ENCODE measurements at places on chromosomes 3 and 15.
A peak's percentile ranks its signal among the peaks of the same experiment; 100 is the strongest.

- DNase-seq = no peak
These were observed 6.2 kb downstream of the IREB2 start for GRCh38 chr15:78444255-78444654.

DNA sequence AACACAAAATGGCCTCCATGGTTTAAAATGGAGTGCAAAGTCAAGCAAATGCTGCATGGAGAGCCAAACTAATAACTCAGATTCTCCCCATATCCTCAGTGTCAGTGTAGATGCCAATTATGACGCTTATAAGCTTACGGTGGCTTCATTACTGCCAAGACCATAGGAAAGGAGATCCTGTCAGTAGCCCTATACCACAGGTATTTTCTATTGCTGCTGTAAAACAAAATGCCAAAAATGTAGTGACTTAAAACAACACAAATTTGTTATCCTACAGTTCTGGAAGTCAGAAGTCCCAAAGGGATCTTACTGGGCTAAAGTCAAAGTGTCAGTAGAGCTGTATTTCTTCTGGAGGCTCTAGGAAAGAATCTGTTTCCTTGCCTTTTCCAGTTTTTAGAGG lies 149.8 kb upstream of the GBE1 start:
- DNase-seq = no peak

GRCh38 chr3:98449606-98450193 lies 13.3 kb upstream of the OR5K1 start:
- DNase-seq = no peak

GRCh38 chr3:40464339-40465110 lies 7.4 kb downstream of the RPL14 start:
- DNase-seq = no peak

DNA sequence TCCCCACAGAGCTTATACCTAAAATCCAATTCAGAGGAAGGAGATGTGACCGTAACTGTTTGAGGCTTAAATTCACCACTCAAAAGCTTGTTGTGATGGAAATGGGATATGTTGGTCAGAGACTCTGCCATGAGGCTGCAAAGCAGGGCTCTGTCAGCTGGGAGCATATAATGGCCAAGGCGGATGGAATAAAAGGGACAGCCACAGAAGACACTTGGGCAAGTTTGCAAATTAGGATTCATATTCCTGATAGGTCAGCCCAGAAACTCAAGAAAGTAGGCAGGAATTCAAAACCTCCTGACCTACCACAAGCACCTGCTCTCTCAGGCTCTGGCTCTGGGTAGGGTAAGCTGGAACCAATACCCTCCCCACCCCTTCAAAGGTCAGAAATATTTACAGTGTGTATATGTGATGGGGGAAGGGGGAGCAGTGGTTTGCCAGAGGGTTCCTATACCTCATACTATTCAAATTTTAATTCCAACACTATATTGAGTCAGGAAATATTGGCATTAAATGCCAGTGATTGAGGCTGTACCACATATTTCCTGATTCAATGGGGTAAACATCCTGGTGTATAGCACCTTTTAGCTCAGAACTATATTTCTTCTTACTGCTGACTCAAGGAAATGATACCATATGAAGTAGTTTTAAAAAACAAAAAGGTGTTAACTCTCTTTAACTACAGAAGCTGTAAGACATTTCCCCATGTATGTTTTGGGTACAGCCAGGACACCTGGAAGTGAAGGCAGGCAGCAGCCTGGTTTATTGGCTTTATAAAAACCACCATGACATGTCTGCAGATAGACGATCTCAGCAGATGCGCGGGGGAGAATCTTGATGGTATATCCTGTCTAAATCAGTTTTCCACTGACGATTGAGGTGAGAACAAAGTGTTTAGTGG lies 19.2 kb downstream of the FYCO1 start:
- DNase-seq = no peak

GRCh38 chr15:37098468-37099318 lies 1.7 kb downstream of the MEIS2 start:
- DNase-seq = no peak

DNA sequence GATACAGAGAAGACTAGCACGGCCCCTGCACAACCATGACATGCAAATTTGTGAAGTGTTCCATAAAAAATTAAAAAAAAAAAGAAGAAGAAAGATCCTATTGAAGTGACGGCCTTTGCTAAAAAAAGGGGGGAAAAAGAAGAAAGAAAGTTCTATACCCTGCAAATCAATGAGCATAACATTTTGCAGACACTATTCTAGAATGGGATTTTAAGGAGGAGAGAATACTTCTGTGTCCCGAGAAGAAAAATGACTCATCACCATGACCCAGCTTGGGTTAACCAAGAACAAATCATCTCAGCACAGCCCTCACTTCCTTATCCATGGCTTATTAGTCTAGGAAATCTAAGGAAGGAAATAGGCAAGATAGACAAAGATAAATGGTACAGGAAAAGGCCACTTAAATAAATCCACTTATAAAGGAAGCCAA lies 7.4 kb upstream of the SH3BP5 start:
- DNase-seq = no peak

- no peak for DNase-seq
These were observed 44.5 kb downstream of the RPLP1 start for GRCh38 chr15:69497076-69497475.

DNA sequence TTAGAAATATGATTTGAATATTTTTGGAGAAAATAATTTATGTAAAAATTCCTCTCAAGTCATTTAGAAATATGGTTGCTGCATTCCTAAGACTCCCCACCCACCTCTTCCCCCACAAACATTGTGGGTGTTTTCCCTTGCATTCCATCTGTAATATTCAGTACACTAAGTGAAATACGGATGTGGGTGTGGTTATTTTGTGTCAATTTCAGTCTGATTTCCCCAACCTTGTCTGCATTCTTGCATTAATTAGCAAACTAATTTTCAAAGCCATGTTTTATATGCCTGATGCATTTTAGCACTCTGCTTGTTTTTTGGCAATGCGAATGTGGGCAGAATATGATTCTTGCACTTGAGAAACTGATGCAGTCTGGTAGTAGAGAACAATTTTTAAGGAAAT lies 408.3 kb upstream of the RGMA start:
- no peak for DNase-seq

- no peak for DNase-seq
These were observed 461.4 kb downstream of the NSUN3 start for GRCh38 chr3:94524102-94524919.

GRCh38 chr15:33142708-33143107 lies 51.8 kb downstream of the FMN1 start:
- peak; percentile 60 for DNase-seq

GRCh38 chr3:54663501-54664011 lies 264.3 kb downstream of the LRTM1 start:
- peak; percentile 47 for DNase-seq

DNA sequence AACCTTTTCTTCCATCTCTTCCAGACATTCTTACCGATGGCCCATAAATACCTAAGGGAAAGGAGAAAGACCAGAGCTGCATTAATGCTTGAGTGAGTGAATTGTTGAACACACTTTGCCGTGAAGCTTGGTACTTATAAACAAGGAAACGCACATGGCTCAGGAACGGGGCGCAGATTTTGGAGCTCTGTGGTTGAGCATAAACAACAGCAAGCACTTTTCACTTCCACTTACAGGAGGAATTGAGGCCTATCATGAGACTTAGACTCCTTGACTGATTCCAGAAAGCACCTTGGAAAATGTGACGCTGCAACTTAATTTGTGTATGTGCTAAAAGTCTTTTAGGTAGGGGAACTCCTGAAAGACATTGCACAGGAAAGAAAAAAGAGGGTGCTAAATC lies 197.5 kb upstream of the FEZF2 start:
- DNase-seq = no peak

DNA sequence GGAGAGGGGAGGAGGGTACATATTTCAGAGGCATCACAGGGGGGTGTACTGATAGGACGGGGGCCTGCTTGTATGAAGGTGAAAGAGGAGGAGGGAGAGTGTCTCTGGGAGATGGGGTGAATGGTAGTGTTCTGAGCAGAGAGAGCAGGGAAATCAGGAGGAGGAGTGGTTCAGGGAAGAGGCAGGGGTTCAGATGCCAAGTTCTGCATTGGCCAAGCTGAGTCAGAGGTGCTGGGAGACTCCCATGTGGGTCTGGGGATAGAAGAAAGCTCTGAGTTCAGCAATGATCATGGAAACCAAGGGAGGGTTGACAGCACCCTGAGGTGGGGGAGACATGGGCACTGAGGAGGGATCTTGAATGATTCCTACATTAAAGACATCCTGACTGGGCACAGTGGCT lies 3.0 kb downstream of the CYP8B1 start:
- DNase-seq = no peak

GRCh38 chr3:133899311-133899710 lies 3.6 kb upstream of the RAB6B start:
- DNase-seq = no peak

GRCh38 chr15:68315495-68316031 lies 38.0 kb downstream of the FEM1B start:
- DNase-seq = no peak

DNA sequence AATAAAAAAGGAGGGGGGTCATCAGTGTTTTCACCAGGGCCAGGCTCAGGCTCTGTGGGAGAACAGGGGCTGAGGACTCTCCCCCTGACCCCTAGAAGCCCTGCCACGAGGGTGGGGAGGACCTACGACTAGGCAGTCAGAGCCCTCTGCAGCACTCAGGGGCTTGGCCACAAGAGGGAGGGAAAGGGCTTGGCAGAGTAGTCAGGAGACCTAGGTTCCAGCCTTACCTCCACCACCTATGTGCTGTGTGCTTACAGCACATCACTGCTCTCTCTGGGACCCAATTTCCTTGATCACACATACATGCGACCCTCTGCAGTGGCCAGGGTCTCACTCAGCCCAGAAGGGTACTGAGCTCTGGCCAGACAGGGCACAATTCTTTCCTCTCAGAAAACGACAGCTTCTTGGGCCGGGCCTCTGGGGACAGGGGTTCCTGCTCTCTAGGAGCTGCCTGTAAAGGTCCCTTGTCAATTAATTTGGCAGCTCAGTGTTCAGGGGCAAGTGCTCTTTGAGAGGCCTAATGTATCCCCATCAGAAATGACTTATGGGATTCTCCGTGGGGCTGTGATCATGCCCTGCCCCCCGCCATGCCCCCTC lies 16.4 kb upstream of the SKIC8 start:
- DNase-seq = peak; percentile 78

- no peak for DNase-seq
These were observed 306.9 kb downstream of the GAP43 start for GRCh38 chr3:115930168-115930567.

- no peak for DNase-seq
These were observed 19.2 kb downstream of the DZIP3 start for GRCh38 chr3:108608750-108609149.

DNA sequence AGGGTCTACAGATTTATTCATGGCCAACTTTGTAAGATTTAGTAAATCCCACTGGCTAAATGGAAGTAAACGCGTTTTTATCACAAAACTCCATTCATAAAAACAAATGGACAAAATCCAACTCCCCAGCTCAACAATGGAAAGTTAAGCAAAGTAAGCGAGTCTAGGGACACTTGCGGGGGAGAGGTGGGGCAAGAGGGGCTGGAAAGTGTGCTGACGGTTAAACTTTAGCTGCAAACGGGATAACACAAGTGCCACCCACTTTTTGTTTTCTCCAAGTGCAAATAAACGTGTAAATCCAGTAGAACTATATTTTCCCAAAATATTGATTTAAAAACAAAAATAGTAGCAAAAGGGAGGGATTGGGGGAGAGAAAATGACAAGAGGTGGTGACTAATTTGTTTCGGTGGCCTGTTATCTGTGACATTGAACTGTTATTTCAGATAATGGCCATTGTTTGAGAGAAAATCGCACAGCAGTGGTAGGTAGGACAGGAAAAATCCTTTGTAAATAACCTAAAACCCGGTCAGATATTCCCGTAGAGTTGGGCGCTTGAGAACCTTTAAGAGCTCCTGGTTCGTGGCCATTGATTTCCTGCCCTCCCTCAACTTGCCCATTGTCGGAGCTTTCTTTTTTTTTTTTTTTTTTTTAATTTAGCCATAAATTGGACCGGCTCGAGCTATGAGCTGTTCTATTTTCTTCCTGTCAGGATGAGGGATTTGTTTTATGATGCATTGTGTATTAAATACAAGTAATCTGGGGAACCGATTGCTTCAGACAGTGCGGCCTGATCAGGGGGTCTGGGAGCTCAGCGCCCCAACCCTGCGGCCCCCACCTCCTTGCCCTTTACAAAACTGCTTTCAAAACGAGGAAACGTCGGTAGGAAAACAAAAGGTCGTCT lies 514.8 kb downstream of the MECOM start:
- peak; percentile 27 for DNase-seq

- DNase-seq = no peak
These were observed 35.2 kb upstream of the RHO start for GRCh38 chr3:129493206-129493605.

GRCh38 chr3:126025862-126026261 lies 56.9 kb downstream of the ROPN1B start:
- DNase-seq = no peak

DNA sequence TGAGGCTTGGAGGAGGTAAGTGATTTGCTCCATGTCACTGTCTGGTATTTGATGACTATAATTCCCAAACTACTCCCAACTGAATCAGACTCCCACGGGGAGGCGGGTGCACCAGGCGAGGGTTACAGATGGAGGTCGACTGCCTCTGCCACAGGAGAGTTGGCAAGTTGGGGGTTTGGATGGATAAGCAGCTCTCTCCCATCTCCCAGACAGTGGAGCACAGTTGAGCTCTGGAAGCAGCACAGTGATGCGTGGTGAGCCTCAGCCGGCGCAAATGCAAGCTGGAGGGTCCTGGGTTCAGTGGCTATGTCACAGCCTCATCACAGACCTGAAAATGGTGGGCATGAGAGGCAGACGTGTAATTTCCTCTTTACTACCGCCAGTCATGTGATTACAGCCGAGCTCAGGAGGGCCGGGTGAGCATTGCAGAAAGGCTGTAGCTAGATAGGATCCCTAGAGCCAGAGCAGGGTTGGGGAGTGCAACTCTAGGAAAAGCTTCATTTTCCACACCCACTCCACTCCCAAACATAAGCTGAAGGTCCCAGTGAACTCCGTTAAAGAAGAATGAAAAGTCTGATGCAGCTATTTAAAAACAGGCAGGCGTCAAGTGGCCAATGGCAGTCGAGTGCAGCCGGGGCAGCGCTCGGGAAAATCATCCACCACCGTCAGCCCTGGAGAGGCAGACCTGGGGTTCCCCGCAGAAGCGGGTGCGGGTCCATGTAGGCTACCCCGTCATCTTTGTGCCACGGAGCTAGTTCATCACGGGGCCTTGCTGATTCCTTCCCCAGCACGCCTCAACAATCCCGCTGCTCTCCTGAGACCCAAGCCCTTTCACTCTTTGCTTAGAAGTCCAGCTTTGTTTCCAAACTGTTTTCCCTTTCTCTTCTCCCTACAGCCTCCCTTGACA lies 33.3 kb upstream of the VPS8 start:
- no peak for DNase-seq

- DNase-seq = peak; percentile 47
These were observed 10.8 kb upstream of the VPS33B start for GRCh38 chr15:91032919-91033803.

GRCh38 chr3:41363830-41364523 lies 164.7 kb downstream of the CTNNB1 start:
- no peak for DNase-seq
